ENCODE measurements at places on chromosomes 11 and 22.

DNA sequence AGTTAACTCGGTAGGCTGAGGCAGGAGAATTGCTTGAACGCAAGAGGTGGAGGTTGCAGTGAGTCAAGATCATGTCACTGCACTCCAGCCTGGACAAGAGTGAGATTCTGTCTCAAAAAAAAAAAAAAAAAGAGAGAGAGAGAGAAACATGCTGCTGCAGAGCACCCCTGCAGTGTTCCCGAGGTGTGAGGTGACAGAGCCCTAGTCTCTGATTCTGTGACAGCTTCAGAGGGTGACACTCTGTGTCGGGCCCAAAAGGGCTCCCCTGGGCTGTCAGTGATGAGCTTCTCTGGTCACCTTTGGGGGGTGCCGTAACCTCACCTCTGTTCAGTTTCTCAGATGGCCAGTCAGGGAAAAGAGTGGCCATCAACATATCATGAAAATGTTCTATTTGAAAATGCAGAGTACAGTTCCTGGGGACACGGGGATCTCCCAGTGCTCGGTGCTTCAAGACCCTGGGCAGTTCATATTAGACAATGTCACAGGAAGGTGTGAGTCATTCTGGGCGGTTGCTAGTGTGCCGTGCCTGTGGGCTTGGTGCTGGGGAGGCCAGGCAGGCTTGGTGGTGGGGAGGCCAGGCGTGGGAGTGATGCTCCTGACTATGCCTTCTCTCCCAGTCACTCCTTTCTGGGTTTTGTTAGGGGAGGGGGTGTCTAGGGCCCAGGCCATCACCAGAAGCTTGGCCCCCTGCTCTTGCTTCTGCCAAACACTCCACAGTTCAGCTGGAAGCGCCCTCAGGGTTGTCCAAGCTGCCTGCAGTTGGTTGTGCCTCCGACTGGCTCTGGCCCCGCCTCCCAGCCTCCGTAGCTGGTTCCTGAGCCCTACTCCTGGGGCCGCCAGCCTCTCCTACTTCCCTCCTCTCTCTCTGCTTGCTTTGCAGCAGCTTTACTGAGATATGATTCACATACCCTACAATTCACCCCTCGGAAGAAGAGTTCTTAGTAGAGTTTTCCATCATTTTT, 52.5 kb upstream of the CLDN5 start:
- DNase-seq, result peak; percentile 49

- DNase-seq, result no peak
These were observed 72.3 kb downstream of the ARFGAP2 start for GRCh38 chr11:47104261-47104950.

- no peak for DNase-seq
These were observed 17.1 kb downstream of the PCF11 start for GRCh38 chr11:83174008-83174407.

GRCh38 chr11:123719452-123719851, 22.0 kb downstream of the ZNF202 start:
- DNase-seq, result no peak

GRCh38 chr22:30223303-30223702, 23.3 kb downstream of the LIF start:
- no peak for DNase-seq

DNA sequence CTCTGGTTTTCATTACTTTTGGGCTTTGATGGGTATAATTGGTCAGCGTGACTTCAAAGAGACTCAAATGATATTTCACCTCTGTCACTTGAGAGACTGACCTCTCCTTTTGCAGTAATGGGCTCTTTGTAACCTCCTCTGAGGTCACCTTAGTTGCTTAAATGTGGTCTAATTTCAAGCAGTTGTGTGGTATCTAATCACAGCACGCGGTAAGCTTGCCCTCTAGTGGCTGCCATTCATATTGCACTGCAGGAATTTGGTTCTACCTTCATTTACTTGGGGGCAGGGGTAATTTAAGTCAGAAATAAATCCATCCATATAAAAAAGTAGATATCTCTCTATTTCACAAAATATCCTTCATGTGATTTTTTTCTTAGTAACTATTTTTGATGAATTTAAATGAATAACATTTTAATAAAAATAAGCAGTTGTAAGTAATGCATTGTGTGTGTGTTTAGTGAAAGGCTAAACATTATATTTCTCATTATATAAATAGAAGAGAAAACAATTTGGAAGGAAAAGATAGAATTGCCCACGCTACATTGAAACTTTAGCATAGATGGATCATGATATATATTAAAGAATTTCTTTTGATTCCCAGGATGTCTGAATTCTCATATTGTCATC, 55.0 kb upstream of the ANO3 start:
- peak; percentile 42 for DNase-seq

DNA sequence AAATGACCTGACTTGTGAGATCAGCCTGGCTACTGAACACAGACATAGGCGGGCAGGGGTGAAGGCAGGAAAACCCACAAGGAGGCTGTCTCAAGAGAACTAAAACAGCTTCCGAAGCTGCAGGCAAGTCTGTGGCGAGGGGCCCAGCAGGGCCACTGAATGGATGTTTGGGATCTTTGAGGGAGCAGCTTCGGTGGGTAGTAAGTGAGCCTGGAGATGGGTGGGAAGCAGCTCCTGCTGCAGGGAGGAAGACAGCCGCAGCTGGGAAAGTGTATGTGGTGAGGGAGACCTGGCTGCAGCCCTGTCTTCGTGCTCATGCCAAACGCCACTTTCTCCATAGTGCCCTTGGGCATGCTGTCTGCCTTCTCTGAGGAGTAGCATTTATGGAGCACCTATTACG, 3.4 kb downstream of the CCDC86 start:
- no peak for DNase-seq

DNA sequence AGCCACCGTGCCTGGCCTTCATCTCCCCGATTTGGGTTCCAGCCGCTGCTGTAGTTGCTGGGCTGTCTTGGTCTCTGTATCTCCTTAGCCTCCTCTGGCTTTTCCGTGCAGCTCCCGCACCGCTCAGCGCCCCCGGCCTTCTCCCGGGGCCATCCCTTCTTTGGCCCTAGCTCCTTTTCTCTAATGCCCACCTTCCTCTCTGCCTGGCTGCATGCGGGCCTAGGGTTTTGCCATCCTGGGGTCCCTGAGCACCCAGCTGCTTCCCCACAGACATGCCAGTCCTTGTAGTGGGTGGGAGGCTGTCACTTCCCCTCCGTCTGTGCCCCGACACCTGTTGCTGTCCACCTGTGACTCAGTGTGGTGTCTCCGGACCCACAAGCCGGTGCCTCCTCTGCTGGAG, 36.4 kb downstream of the KCNJ4 start:
- no peak for DNase-seq

GRCh38 chr11:132263241-132263640, 892.8 kb downstream of the NTM start:
- DNase-seq, result no peak

GRCh38 chr11:13942971-13943381, 19.5 kb upstream of the SPON1 start:
- DNase-seq, result no peak

- DNase-seq, result no peak
These were observed 57.9 kb upstream of the FSHB start for GRCh38 chr11:30172883-30173311.

DNA sequence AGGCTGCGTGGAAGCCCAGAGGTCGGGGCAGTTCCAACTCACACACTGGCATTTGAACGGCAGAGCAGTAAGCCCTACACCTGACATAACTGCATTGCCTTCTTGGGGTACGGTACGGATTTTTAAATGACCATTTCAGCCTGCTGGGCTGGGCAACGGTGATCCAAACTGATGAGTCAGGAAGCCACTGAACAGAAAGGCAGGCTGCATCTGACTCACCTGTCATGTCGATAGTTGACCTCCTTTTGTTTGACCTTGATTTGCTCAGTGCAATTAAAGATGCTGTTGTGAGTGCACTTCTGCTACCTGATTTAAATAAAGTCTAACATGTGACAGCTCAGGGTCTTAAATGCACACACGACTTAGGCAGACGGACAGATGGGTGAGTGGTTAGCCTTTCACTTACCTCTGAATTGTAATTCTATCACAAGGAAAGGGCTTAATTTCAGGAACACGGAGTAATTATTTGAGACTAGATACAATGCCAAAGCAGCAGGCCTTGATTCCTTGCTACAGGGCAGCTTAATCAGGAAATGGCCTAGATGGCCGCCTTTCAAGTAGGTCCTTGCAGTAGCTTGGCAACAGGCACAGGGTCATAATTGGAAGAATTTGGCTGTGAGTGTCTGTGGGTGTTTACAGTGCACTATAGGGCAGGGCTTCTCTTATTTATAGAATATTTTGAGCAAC, 52.2 kb downstream of the BMAL1 start:
- peak; percentile 13 for DNase-seq

DNA sequence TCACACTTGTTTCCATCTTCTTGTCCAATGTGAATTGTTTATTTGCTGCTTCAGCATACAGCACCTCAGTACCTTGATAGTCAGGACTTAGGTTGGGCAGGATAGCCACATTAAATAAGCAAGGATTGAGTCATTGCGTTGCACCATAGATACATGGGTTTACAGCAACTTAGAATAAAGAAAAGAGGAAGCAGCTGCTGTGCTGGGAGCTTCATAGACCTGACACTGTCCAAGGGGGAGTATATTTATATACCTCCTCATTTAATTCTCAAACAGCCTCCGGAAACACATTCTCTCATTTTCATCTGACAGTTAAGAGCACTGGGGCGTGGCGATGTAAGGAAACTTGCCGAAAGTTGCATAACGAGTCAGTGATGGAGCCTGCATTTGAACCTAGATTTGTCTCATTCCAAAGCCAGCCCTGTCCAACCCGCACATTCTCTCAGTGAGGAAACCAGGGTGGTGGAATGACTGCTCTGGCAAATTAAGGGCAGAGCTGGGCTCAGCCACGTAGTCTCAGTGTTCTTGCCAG, 42.2 kb downstream of the UBASH3B start:
- DNase-seq, result peak; percentile 69

DNA sequence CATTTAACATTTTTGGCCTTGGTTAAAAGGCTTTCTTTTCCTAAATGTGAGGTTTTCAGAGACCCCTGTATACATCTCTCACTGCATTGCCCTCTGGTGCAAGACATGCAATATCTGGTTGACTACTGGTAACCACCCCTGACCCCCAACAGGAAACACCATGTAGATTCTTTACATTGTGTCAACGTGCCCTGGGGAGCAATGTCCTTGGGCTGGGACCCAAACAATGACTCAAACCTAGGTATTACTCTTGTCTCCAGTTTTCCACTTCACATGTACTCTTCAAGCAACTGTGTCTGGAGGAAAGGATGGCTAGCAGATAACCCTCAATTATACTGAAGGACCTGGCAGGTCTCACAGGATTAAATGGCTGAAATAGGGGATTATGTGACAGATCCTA, 1.1 kb upstream of the GPR83 start:
- no peak for DNase-seq

- DNase-seq, result no peak
These were observed 19.9 kb upstream of the CLDN5 start for GRCh38 chr22:19543970-19544708.

GRCh38 chr22:50282361-50283155, 12.4 kb upstream of the MAPK11 start:
- DNase-seq, result no peak

DNA sequence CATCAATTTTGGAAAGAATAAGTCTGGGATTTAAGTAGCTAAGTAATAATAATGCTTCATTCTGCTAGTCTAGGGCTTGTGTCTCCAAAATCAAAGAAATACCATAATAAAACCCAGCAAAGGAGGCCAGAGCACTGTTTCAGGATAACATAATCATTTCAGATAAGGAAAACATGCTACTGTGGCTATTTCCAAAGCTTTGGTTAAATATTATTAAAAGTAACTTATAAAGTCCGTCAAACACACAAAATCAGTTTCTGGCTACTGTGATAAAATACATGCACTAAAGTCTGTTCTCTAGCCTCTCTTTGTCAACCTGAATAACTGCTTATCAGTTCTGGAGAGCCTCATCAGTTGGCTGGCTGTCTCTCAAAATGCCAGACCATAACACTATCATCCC, 1.5 kb upstream of the OR6T1 start:
- no peak for DNase-seq

- no peak for DNase-seq
These were observed 92.8 kb downstream of the ARFGAP2 start for GRCh38 chr11:47083913-47084312.

DNA sequence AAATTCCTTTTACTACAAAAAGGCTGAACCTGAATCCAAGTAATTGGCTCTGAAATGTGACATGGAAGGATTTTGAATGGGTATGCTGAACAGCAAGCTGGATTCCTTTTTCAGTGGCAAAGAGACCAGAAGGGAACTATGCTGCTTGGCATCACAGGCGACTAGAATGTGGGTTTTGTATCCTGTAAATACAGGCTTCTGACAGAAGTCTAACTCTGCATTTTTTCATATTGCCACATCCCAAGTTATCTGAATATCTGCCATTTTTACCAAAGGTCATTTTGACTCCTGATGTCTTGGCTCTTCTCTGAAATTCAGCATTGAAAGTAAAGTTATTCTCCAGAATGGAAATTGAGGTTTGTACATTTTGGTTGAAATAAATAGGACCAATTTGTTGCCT, 145.7 kb downstream of the ARHGAP42 start:
- no peak for DNase-seq

DNA sequence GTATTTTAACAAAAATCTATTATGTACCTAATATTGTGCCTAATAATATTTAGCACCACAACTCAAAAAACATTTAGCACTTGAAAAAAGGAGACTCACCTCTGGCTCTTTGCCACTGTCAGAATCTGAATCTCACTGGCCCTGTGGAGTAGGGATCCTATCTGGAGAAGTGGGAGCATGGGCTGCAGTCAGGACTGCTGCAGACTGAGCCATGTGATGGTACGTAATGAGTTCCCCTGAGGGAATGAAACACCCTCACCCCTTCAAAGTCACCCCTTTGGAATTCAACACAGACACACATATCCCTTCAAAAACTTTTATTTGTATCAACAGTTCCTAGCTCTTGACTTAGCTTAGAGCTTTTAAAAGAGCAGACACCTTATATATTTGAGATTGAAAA, 6.5 kb downstream of the PTPMT1 start:
- no peak for DNase-seq

DNA sequence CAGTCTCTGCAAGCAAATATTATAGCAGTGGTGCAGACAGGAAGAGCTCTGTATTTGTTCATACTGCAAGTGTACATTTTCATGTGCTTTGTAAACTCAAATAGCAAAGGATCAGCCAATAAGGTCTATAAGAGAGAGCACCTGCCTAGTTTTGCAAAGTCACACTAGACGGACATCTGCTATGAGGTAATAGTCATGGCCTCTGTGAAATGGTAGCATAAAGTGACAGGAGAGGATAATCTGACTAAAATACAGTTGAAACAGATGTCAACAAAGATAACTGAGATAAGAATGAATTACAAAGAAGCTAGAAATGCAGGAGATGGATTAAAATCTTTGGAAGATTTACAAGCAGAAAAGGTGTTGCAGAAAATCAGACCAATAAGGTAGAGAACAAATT, 70.6 kb upstream of the SPON1 start:
- no peak for DNase-seq

DNA sequence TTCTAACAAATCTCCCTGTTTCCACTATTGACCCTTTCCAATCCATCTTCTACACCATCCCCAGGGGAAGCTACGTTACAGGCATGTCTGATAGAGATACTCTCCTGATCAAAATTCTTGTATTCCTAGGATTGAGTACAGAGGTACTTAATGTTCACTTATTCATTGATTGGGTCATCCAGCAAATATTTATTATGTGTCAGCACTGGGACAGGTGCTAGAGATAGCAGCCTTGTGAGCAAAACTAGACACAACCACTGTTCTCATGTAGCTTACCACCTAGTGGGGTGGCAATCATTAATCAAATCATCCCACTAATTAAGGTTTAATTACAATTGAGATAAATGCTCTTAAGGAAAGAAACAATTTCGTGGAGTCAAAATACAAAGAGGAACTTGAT, 9.4 kb upstream of the RTCB start:
- no peak for DNase-seq

- peak; percentile 23 for DNase-seq
These were observed 568 bp downstream of the ALG8 start for GRCh38 chr11:78138694-78139421.

- no peak for DNase-seq
These were observed 2.9 kb downstream of the OR51V1 start for GRCh38 chr11:5197536-5197935.

Data from CD4-positive, alpha-beta T cell treated with Interleukin-15 for 4 hours (primary cell).